Astrocyte of the spinal cord (primary cell): ENCODE measurements at places on chromosomes 12 and 14.

DNA sequence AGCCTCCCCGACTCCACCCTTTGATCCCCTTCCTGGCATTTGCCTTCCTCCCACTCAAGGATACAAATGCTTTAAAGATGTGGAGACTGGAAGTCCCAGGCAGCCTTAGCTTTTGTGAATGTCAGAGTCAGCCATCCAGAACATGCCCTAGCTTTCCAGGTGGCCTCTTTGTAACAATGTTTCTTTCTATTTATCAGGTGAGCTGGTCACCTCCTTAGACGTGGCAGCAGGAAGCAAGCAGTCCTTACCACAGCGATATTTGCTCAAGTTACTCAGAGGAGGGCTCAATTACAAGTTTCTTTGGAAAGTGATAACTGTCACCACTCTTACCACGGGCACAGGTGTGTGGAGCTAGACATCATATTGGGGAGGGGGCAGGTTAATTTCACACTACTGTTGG is 4.9 kb downstream of the GALNT6 start:
- DNase-seq, result no peak

- peak; percentile 70 for DNase-seq
These were observed 446.0 kb downstream of the AEBP2 start for GRCh38 chr12:19885093-19885812.

DNA sequence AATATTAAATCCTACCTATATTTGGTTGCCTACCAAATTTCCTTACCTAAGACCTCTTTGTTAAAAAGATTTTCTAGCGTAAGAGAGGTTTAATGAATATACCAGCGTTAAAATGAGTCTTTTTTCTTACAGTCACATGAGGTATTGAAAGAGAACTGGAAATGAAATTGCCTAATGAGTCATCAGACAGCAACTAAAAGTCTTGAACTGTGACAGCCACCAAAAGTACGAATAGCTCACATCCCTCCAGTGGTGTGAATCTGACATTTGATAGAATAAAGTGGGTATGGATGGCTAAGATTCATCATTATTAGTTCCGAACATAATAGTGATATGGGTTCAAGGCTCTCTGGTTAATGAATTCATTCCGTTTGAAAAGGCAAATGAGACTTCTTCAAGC is 1297.3 kb downstream of the AACS start:
- peak; percentile 34 for DNase-seq

GRCh38 chr12:48291511-48291910 is 59.2 kb downstream of the ZNF641 start:
- no peak for DNase-seq

- no peak for DNase-seq
These were observed 52.4 kb downstream of the MON2 start for GRCh38 chr12:62519043-62519442.

DNA sequence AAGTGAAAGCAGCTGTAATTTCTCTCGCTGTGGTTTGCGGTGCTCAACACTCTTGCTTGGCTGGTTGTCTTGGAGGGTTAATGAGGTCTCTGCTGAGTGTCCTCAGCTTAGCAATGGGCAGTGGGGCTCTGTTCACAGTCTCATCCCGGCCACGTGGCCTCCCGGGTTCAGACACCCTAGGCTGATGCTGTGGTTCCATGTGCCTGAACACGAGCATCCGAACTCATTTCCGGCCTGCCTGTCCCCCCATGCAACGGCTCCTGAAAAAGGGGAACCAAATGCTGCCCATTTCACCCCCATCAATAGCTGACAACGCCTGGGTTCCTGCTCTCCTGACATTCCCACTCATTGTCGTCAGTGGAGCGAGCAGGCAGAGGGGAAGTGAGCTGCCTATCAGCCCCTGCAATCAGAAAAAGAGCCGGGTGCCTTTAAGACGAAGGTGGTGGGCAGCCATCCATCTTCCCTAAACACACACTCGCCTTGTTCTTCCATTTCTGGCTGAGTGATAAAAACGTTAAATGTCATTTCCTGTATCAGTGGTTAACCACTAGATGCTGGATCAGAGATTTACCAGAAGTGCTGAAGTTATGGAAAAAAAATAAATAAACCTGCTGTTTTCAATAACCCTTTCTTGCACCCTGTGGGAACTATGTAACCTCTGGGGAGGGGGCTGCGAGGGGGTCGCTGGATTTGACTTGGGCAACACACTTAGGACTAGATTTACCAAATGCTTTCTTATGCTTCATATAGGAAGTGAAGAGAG is 60.3 kb upstream of the BCL2L14 start:
- peak; percentile 89 for DNase-seq

GRCh38 chr12:79448816-79449215 is 241.9 kb downstream of the PAWR start:
- no peak for DNase-seq

DNA sequence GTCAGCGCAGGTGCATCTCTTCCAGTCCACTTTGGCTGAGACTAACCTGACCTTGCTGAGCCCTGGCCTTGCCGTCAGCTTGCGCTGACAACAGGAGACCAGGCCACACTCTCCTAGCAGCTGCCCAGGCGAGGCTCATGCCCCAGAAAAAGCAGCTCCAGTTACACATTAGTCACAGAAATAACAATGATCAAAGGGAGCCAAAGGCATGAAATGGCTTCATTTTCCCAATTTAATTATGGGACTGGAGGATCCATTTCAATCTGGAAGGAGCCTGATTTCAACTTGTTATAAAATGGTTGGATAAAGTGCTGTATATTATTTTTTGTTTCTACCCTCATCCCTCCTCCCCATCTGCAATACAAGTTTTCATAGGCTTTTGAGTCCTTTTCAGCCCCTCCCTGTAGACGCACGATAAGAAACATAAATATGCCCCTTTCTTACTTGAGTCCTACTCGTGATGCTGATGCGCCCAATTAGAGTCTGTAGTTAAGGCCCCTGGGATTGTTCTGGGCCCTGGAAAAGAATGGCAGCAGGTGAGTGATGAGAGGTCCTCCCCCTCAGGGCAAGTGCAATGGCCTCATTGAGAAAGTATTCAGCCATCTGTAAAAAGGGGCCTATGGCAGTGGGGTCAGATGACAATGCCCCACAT is 376.0 kb downstream of the C12orf75 start:
- peak; percentile 83 for DNase-seq

- DNase-seq, result no peak
These were observed 56.1 kb downstream of the MAP1LC3B2 start for GRCh38 chr12:116615141-116615861.

DNA sequence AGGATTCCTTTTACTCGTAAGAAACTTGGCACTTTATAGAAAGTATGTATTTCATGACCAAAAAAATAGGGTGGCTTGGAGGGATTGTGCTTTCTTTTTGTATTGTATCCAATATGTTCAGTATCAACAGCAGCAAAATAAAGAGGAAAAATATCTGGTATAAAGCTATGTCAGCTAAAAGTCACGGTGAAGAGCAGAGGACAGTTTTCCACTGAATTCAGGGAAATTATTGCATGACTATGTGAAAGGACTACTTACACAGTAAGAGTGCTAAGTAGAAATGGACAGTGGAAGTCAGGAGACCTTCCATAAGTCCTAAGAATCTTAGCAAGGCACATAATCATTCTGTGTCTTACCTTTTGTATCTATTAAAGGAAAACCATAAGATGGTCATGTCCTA is 19.3 kb downstream of the TSHR start:
- peak; percentile 3 for DNase-seq

- DNase-seq, result peak; percentile 78
These were observed 57.3 kb downstream of the FLRT2 start for GRCh38 chr14:85587151-85587711.
